ENCODE measurements at places on chromosomes 5 and 9.

DNA sequence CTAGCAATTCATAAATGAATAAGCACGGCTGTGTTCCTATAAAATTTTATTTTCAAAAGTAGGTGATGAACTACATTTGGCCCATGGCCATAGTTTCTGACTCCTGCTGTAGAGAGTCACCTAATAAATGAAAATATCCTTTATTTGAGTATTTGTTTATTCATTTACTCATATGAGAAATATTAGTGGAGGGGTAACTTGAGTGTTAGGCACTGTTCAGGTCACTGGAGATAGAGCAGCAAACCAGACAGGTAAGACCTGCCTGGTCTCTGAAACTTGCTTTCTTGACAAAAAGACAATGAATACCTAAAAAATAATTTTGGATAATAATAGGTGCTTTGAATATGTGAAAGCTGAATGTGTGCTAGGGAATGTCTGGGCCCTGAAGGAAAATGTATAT is 68.8 kb downstream of the YIPF5 start:
- no peak for DNase-seq

GRCh38 chr9:121464968-121465367 is 34.7 kb downstream of the GGTA1 start:
- DNase-seq: no peak

- no peak for DNase-seq
Observed at GRCh38 chr5:31530541-31531265, 1.2 kb downstream of the DROSHA start.

- DNase-seq: no peak
Observed at GRCh38 chr5:4206127-4206526, 610.5 kb downstream of the IRX1 start.

DNA sequence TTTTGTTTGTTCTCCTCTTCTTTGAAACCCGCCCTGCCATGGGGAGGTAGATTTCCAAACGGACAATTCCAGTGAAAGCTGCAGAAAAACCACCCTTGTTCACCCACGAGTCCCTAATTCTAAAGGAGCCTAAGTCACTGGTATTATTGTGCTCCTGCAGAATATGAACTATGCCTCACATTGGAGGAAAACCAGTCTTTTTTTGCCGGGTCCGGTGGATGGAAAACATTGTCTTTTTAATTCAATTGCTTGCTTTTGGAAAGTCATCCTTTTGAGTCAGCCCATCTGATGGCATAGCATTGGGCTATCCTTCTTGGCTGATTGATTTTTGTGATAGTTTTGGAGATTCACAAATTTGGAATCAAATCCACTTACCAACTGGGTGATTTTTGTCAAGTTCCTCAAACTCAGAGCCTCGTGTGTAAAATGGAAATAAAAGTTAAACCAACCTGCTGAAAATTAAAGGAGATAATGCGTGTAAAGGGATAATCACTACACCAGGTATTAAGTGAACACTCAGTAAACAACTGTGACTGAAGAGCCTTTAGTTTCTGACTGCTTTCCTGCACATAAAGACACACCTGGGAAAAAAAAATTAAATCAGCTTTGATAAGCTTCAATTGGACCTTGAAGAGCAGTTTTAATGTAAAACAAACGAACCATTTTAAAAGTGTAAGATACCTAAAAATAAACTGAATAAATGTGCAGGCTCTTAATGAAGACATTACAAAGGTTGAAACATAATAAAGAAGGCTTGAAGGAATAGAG is 780 bp upstream of the CCNJL start:
- no peak for DNase-seq

DNA sequence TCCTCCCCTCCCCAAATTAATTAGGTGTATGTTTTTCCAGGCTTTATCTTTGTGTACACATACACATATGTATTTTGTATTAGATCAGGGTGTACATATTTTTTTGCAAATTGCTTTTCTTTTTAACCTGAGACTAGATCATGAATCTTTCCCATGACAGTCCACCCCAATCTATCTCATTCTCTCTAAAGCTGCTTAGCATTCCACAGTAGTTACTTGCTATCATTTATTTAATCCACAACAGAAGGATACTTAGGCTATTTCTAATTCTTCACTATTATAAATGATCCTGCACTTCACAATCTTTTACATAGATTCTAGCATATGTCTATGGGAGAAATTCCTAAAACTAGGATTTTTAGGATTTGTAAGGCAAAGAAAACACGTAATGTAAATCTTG is 43.9 kb downstream of the SH3RF2 start:
- DNase-seq: no peak

DNA sequence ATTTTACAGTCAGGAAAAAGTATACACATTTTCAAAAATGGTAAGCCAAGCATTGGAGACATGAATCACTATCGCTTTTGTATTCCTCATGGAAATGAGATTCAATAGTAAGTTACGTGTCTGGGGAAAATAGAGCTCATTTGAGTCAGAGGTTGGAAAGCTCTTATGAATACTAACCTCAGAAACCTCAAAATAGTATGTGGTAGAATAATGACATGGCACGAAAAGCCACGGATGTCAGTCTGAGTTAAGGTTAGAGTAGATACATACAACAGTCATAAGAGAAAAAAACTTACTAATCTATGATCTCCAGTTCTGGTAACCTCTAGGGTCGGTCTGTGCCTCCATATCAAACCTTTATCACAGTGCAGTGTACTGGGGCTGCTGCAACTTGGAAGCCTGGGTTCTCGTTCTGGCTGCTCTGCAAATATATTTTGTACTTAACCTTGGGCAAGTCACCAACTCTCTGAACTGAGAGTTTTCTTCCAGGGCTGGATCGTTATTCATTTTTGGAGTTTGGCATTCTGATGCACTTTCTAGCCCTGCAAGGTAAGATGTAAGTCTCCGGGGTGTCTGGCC is 31.8 kb downstream of the MAP1B start:
- no peak for DNase-seq

DNA sequence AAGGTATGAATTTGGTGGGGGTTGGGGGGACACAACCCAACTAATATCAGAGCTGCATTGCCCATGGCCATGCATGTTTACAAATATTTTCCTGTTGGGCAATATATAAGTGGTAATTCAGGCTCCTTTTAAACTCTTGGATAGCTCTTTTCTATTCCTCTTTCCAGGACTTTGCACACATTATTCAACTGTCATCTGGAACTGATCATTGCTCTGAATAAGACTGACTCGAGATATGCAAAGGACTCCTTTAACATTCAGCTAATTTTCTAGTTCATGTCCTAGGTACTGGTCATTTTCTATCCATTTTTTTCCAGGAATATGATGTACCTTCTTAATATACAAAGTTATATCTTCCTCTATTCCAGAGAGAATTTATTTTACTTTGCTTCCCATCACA is 89.5 kb upstream of the STK32A start:
- DNase-seq: no peak

GRCh38 chr9:11893331-11893730 is 799.9 kb upstream of the TYRP1 start:
- DNase-seq: no peak

- no peak for DNase-seq
Observed at GRCh38 chr5:164233791-164234190, 728.4 kb downstream of the MAT2B start.
